WTC11 (cell line): ENCODE measurements at places on chromosomes 2 and 18.

- DNase-seq: no peak
Observed at GRCh38 chr18:79403723-79404566, 8.2 kb downstream of the NFATC1 start.

GRCh38 chr18:44323125-44323524, 357.6 kb upstream of the SETBP1 start:
- no peak for DNase-seq

DNA sequence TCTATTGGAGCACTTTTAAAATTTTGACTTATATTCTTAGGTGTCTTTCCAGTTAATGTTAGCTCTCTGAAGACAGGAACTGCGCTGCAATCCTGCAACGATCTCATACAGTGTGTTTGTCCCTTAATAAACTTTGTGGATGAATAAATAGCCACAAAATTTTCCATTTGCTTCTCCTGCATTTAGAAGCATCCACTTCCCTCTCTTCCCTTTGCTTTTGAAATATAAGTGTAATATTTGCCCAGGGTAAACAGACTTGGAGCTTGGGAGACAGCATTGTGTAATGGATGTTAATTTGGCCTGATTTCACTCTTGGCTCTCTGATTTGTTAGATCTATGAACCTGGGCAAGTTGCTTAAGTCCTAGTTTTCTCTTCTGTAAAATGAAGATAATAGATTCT, 58.2 kb upstream of the CD28 start:
- DNase-seq: no peak

GRCh38 chr2:68169308-68169707, 11.6 kb downstream of the PNO1 start:
- DNase-seq: no peak
